ENCODE measurements at places on chromosomes 11 and 22.
A peak's percentile ranks its signal among the peaks of the same experiment; 100 is the strongest.

- DNase-seq: no peak
- no peaks in the 10 kb centered on the region for H3K27me3 ChIP-seq
Measured at GRCh38 chr11:69413015-69413801, 68.3 kb upstream of the LINC01488 start.

DNA sequence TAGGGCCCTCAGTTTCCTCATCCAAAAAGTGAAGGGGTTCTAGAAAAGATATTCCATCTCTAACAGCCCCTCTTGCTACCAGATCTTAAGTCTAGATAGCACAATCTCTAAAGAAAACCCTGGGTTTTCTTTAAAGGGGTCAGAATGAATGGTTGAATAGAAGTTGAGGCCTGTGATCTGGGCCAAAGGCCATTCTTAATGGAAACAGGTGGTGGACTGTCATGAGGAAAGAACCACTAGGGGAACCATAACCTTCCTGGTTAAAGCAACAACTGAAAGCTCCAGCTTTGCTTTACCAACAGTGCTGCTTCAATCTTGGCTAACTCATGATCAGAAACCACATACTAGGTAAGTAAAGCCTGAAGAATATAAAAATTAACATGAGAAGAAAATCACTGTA lies 1.8 kb downstream of the CELF1 start:
- peaks cover 27% of the 10 kb centered on the region for H3K4me1 ChIP-seq
- H3K27ac ChIP-seq: peak overlapping the region; percentile 52
- peaks cover 6% of the 10 kb centered on the region for H3K36me3 ChIP-seq
- H3K4me3 ChIP-seq: peak overlapping the region; percentile 95
- H3K27me3 ChIP-seq: no peaks in the 10 kb centered on the region

DNA sequence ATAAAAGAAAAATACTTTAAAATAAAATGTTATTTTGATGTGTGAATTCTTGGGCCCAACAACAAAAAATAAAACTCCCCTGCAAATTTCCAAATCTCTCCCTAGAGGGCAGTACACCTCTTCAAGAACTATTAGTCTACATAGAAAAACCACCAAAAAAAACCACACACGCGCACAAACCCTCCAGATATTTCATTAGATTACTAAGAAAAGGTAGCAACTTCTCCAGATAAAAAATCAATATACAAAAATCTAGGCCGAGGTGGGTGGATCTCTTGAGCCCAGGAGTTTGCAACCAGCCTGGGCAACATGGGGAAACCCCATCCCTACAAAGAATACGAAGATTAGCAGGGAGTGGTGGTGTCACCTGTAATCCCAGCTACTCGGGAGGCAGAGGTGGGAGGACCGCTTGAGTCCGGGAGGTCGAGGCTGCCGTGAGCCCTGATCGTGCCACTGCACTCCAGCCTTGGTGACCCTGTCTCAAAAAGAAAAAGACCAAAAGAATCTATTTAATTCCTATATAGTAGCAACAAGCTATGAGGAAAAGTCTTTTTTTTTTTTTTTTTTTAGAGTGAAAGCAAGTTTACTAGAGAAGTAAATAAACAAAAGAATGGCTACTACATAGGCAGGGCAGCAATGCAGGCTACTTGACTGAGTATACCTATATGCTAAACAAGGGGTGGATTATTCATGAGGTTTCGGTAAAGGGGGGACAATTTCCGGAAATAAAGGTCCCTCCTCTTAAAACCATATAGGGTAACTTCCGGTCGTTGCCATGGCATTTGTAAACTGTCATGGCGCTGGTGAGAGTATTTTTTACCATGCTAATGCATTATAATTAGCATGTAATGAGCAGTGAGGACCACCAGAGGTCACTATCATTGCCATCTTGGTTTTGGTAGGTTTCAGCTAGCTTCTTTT lies 13.1 kb downstream of the B3GNT6 start:
- no peak overlapping the region for H3K27ac ChIP-seq
- H3K4me1 ChIP-seq: peaks cover 5% of the 10 kb centered on the region

DNA sequence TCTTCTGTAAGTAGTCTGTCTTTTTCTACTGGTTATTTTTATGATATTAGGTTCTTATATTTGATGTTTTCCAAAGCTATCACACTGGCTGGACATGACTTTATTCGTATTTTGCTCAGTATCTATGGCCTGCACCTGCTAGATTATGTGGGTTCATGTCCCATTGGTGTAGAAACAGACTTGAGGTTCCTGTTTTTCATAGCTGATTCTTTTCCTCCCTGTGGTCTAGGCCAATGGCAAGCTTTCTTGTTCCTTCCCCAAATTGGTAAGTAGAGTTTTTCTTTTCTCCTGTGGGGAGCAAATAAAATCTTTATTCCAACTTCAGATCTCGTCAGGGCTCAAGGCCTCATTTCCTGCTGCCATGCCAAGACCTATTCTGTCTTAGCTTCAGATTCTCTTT lies 30.2 kb upstream of the SWAP70 start:
- H3K36me3 ChIP-seq: no peaks in the 10 kb centered on the region
- no peaks in the 10 kb centered on the region for H3K4me1 ChIP-seq
- no peak for DNase-seq
- H3K4me3 ChIP-seq: no peak overlapping the region
- no peaks in the 10 kb centered on the region for H3K27me3 ChIP-seq

DNA sequence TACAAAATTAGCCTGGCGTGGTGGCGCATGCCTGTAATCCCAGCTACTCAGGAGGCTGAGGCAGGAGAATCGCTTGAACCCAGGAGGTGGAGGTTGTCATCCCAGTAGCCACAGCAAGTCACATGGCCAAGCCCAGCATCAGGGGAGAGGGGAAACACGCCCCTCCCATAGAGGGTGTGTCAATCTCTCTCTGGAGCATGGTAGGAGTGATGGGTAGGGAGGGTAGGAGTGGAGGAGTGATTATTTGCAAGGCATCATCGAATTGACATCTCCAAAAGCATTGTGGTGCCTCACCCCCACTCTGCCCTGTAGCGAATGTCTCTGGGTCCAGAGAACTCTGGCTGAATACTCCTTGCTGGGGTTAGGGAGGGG lies 6.1 kb upstream of the SSTR3 start:
- H3K4me1 ChIP-seq: peaks cover 4% of the 10 kb centered on the region
- no peaks in the 10 kb centered on the region for H3K36me3 ChIP-seq
- H3K27ac ChIP-seq: no peak overlapping the region
- no peaks in the 10 kb centered on the region for H3K27me3 ChIP-seq
- H3K4me3 ChIP-seq: no peak overlapping the region
